ENCODE measurements at places on chromosomes 7 and 10. TPM values are rescaled to one million over a fixed set of nuclear protein-coding genes. Genes with fewer than 3 reads are reported as not detected.

DNA sequence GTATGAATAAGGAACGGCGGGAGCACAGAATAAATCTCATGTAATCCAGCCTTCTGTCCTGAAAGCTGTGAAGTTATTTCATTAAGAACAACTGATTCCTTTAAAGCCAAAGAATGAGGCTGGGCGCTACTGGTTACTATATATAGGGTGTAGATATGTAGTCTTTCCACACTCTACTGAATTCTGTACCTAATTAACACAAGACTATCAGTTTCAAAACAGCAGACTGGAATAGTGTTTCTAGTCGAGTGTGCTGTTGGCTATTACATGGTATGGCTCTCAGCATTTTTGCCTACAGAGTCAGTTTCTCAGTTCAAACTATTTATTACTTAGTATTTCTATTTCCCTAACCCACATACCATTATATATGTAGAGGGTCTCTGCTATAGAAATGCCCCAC is 163.3 kb downstream of the THSD7A start:
- no peaks in the 10 kb centered on the region for H3K27me3 ChIP-seq
- no peak for DNase-seq
- no peaks in the 10 kb centered on the region for H3K36me3 ChIP-seq
- H3K4me3 ChIP-seq = no peak overlapping the region
- H3K4me1 ChIP-seq = no peaks in the 10 kb centered on the region

DNA sequence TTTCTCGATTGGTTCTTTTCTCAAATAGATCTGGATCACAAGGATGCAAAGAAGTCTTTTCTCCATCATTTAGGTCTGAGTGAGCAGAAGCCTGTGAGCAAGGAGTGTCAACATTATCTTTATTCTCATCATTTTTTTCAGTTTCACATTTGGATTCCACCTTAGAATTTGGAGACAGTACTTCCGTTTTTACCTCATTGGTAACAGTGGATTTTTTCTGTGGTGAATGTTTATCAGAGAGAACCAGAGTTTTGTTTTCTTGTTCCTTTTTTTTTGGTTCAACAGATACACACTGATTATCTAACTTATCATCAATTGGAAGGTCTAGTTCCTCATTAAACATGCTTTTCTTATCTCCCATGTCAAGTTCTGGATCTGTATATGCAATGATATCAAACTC is 151.3 kb downstream of the GALNT11 start:
- peaks cover 35% of the 10 kb centered on the region for H3K36me3 ChIP-seq
- H3K27me3 ChIP-seq = no peaks in the 10 kb centered on the region
- H3K27ac ChIP-seq = no peak overlapping the region
- no peak overlapping the region for H3K4me3 ChIP-seq
- no peak for DNase-seq
- H3K4me1 ChIP-seq = peaks cover 9% of the 10 kb centered on the region

DNA sequence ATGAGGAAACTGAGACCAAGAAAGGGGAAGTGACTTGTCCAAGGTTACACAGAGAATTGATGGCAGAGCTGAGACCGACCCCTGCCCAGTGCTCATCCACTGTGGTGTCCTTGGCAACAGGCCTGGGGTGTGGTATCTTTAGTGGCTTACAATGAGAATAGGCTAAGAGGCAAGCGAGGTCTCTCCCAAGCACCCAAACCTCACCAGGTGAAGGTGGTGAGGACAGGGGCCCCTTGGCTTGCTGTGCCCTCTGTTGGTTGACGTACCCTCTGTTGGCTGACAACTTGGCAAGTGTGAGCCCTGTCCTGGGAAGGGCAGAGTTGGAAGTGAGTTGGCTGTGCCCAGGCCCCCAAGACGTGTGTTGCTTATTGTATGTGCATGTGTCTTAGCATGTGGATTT is 166.9 kb downstream of the GRK5 start:
- H3K27ac ChIP-seq = no peak overlapping the region
- H3K4me1 ChIP-seq = peaks cover 11% of the 10 kb centered on the region
- DNase-seq = no peak
- H3K36me3 ChIP-seq = peaks cover 1% of the 10 kb centered on the region
- H3K4me3 ChIP-seq = no peak overlapping the region

DNA sequence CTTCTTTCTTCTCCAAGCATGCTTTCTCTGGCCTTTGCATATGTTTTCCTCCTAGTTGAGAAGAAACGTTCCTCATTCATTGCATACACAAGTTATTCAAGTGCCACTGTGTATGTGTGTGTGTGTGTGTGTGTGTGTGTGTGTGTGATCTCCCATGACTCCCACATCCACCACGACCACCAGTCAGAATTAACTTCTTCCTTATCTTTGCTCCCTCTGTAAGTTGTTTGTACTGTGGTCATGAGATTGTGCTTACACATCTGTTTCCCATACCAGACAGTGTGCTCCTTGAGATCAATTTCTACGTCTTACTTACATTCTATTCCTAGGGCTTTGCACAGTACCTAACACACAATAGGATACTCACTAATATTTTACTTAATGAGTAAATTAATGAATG is 22.4 kb upstream of the FAM13C start:
- no peaks in the 10 kb centered on the region for H3K36me3 ChIP-seq
- no peaks in the 10 kb centered on the region for H3K27me3 ChIP-seq
- H3K4me3 ChIP-seq = no peak overlapping the region

DNA sequence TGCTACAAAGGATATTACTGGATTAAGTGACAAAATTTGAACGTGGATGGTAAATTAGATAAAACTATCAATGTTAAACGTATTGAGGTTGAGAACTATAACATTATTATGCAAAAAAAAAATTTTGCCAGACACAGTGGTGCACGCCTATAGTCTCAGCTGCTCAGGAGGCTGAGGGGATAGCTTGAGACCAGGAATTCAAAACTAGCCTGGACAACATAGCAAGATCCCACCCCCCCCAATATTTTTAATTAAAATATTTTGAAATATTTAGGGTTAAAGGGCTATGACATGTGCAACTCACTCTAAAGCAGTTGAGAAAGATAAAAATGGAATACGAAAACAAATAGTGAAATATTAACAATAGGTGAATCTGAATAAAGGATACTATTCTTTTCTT is 45.1 kb upstream of the ANAPC16 start:
- no peak overlapping the region for H3K27ac ChIP-seq
- no peak overlapping the region for H3K4me3 ChIP-seq
- H3K4me1 ChIP-seq = peaks cover 7% of the 10 kb centered on the region
- H3K36me3 ChIP-seq = peaks cover 9% of the 10 kb centered on the region
- DNase-seq = no peak

DNA sequence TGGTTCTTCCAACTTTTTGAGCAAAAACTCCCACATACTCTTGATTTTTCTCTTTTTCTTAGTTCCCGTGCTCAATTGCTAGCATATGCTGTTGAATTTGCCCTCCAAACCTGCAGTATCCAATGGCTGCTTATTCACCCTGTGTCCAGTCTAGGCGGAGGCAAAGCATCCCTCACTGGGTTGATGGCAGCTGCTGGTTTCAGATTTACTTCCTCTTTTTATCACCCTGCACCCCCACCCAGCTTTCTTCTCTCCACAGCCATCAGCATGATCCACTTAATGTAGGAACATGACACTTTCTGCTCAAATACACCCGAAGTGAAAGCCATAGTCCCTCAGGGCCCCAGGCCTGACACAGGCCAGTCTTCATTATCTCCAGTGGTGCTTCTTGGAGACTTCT is 87.6 kb upstream of the ADARB2 start:
- no peak overlapping the region for H3K27ac ChIP-seq
- DNase-seq = no peak
- H3K36me3 ChIP-seq = no peaks in the 10 kb centered on the region
- H3K4me3 ChIP-seq = no peak overlapping the region
- H3K27me3 ChIP-seq = no peaks in the 10 kb centered on the region
- H3K4me1 ChIP-seq = no peaks in the 10 kb centered on the region

GRCh38 chr10:126935263-126935946 is 30.2 kb downstream of the DOCK1 start:
- H3K27me3 ChIP-seq = no peaks in the 10 kb centered on the region
- H3K4me3 ChIP-seq = no peak overlapping the region
- no peaks in the 10 kb centered on the region for H3K4me1 ChIP-seq
- DNase-seq = no peak
- no peak overlapping the region for H3K27ac ChIP-seq

Gene SPOCK2
- total RNA-seq = 370 TPM

DNA sequence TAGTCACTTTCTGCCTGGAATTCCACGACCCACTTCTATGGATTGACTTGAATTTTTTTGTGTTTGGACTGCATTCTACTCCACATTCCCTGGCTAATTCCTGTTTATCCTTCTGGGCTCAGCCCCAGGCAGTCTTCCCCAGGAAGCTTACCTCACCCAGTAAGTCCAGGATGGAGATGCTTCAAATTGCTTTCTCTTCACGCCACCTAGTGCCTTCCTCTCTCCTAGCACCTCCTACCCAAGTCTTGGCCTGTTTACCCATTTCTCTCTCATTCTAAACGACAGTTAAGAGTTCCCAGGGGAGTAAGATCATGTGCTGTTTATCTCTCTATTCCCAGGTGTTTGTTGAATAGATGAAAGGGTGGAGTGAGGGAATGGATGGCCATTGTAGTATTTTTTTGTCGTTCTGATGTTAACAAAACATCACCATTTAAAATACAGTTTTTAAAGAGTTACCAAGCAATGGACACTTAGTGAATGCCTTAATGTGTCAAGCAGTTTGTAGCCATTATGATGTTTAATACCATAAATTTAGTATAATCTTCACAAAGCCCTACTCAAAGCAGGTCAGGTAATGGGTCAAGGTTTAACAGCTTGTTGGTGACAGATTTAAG is 45.5 kb upstream of the TARP start:
- H3K27ac ChIP-seq = peak overlapping the region; percentile 89
- H3K4me3 ChIP-seq = peak overlapping the region; percentile 74
- no peak for DNase-seq
- peaks cover 31% of the 10 kb centered on the region for H3K4me1 ChIP-seq
- H3K36me3 ChIP-seq = no peaks in the 10 kb centered on the region

Gene PLCE1
- not detected for total RNA-seq

DNA sequence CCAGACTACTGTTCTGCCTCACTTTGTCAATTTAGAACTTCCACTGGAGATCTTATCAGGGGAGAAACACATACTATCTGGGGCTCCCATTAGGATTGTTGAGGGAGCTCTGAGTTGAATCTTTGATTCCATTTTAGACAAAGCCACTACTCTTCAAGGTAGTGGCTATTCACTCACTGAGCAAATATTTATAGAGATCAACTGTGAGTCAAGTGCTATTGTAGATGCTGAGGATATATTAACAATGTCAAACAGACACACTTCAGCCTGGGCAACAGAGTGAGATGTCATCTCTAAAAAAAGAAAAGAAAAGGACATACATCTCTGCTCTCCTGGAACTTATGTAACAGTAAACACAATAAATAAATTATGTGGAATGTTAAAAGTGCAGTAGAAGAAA is 315.3 kb downstream of the PTEN start:
- H3K36me3 ChIP-seq = peaks cover 26% of the 10 kb centered on the region
- H3K27ac ChIP-seq = no peak overlapping the region
- H3K27me3 ChIP-seq = peaks cover 5% of the 10 kb centered on the region
- no peak overlapping the region for H3K4me3 ChIP-seq
- DNase-seq = no peak

GRCh38 chr10:118977835-118978234 is 51.7 kb upstream of the NANOS1 start:
- no peaks in the 10 kb centered on the region for H3K4me1 ChIP-seq
- H3K27ac ChIP-seq = no peak overlapping the region
- H3K36me3 ChIP-seq = no peaks in the 10 kb centered on the region
- H3K4me3 ChIP-seq = no peak overlapping the region
- DNase-seq = no peak

Gene TRPV5
- total RNA-seq = not detected

Gene SLC39A12
- not detected for total RNA-seq

DNA sequence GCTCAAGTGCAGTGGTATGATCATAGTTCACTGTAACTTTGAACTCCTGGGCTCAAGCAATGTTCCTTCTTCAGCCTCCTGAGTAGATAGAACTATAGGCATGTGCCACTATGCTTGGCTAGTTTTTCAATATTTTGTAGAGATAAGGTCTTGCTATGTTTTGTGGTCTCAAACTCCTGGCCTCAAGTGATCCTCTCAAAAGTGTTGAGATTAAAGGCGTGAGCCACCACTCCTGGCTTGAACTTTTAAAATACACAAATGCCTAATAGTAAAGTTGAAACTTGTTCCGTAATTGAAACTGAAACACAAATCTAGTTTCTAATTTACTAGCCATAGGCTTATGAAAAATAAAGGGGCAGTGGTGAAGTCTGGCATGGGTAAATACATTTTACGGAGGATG is 65.7 kb downstream of the AP3M1 start:
- H3K27me3 ChIP-seq = no peaks in the 10 kb centered on the region
- peak overlapping the region; percentile 27 for H3K4me3 ChIP-seq
- peaks cover 5% of the 10 kb centered on the region for H3K36me3 ChIP-seq

- H3K4me1 ChIP-seq = peaks cover 6% of the 10 kb centered on the region
- H3K27me3 ChIP-seq = no peaks in the 10 kb centered on the region
- no peak overlapping the region for H3K27ac ChIP-seq
- H3K4me3 ChIP-seq = no peak overlapping the region
- peaks cover 27% of the 10 kb centered on the region for H3K36me3 ChIP-seq
Measured at GRCh38 chr10:50362547-50363125, 111.3 kb upstream of the ASAH2 start.

DNA sequence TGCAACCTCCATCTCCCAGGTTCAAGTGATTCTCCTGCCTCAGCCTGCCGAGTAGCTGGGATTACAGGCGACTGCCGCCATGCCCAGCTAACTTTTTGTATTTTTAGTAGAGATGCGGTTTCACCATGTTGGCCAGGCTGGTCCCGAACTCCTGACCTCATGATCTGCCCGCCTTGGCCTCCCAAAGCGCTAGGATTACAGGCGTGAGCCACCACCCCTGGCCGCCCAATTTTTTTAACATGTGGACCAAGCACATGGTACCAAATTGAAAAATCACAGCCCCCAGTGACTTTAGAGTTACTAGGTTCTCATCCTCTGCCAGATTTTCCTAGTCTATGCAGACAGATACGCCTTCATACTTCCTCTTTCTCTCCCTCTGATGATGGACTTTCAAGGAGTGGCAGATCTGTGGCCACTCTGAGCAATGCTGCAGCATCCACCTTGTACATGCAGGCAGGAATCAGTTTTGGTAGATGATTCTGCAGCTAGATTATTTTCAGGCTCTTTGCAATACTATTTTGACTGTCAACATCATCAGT is 34.0 kb upstream of the EZH2 start:
- no peak for DNase-seq
- no peaks in the 10 kb centered on the region for H3K27me3 ChIP-seq
- H3K4me3 ChIP-seq = no peak overlapping the region
- no peak overlapping the region for H3K27ac ChIP-seq

Gene GARIN1A
- 0.88 TPM for total RNA-seq

Gene CDC123
- 56.7 TPM for total RNA-seq

All from activated naive CD8-positive, alpha-beta T cell treated with anti-CD3 and anti-CD28 coated beads, Interleukin-2, amount 10 ng/mL, durations not matched to agents 7 days and 5 days (primary cell).